Airway epithelial cell (primary cell): ENCODE measurements at places on chromosomes 12 and 14. TPM values are rescaled to one million over a fixed set of nuclear protein-coding genes. Genes with fewer than 3 reads are reported as not detected.

Gene ERG28
- total RNA-seq = 18.8 and 24.2 TPM in 2 replicates

Gene NUAK1
- 8.0 and 21.9 TPM in 2 replicates for total RNA-seq

Gene ACSS3
- 0.21 TPM in 1 of 2 replicates, not detected in the other for total RNA-seq

Gene P2RX7
- total RNA-seq = 0.05 and 0.56 TPM in 2 replicates

Gene TAS2R43
- 0.28 TPM in 1 of 2 replicates, not detected in the other for total RNA-seq

Gene DDN
- total RNA-seq = 0.28 and 0.78 TPM in 2 replicates

Gene PTGER2
- 0.78 and 1.2 TPM in 2 replicates for total RNA-seq

Gene RPAP3
- total RNA-seq = 12.7 and 15.7 TPM in 2 replicates

Gene C12orf57
- total RNA-seq = 103 and 166 TPM in 2 replicates

Gene HCAR1
- 0.05 and 0.21 TPM in 2 replicates for total RNA-seq

Gene KLRG1
- 0.28 TPM in 1 of 2 replicates, not detected in the other for total RNA-seq

Gene WIF1
- 0.07 and 0.84 TPM in 2 replicates for total RNA-seq

Gene CTSG
- total RNA-seq = not detected in 2 replicates

Gene ANKRD33
- total RNA-seq = not detected in 2 replicates

Gene LYZ
- 0.33 TPM in 1 of 2 replicates, not detected in the other for total RNA-seq

Gene SDS
- total RNA-seq = not detected in 2 replicates

Gene PLEK2
- total RNA-seq = 86.1 and 98.0 TPM in 2 replicates
